ENCODE measurements at places on chromosomes 5 and 9.

- peak; percentile 27 for DNase-seq
These were observed 27.1 kb downstream of the ERAP1 start for GRCh38 chr5:96780626-96781025.

DNA sequence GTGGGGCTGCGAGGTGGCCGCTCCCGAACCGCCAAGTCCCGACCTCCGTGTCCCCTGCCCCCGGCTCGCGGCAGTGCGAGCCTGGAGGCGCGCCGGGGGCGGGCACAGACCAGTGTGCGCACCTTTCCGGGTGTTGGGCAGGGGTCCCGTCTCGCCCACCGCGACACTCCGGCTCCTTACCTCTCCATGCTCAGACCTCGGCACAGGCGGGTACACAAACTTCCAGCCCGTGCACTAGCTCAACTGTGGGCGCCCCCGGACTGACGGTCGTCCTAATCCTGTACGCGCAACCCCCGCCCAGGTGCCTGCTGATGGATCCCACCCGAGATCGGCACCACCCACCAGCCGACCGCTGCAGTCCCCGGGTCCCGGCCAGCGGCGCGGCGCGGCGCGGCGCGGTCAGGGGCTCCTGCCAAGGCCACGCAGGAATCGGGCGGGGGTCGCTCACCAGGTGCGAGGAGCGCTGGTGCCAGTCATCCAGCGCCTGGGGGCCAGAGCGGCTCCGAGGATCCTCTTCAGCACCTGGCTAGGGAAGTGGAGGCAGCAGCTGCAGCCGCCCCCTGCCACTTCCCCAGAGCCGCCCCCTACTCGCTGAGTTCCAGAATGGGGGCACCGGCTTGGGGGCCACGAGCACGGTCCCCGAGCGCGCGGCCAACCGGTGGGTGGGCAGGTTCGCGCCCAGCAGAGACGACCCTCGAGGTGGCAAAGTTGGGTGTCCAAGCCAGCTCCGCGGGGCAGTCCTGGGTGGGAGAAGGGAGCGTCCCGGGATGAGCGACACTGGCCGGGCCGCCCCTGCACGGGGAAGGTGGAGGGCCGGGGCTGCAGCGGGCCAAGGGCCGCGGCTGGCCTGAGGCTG lies 511 bp downstream of the SEMA5A start:
- no peak for DNase-seq

GRCh38 chr5:100418231-100418630 lies 116.9 kb upstream of the FAM174A start:
- no peak for DNase-seq

- no peak for DNase-seq
These were observed 151.8 kb upstream of the ADRA1B start for GRCh38 chr5:159764283-159765134.

DNA sequence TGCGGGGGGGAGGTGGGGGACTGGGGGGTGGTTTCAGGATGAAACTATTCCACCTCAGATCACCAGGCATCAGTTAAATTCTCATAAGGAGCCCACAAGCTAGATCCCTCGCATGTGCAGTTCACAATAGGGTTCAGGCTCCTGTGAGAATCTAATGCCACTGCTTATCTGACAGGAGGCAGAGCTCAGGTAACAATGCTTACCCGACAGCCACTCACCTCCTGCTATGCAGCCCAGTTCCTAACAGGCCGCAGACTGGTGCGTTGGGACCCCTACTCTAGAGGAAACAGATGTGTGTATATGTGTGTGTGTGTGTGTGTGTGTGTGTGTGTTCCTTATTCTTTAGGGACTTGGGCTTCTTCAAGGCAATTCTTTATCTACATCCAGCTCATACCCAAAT lies 352.3 kb upstream of the CCNH start:
- DNase-seq: no peak

- peak; percentile 27 for DNase-seq
These were observed 18.3 kb upstream of the NEK6 start for GRCh38 chr9:124239249-124240073.

GRCh38 chr5:10198021-10198420 lies 51.7 kb downstream of the ATPSCKMT start:
- no peak for DNase-seq

GRCh38 chr5:136031711-136032110 lies 2.9 kb downstream of the TGFBI start:
- DNase-seq: no peak

- no peak for DNase-seq
These were observed 530.3 kb upstream of the ACO1 start for GRCh38 chr9:31854187-31854586.

DNA sequence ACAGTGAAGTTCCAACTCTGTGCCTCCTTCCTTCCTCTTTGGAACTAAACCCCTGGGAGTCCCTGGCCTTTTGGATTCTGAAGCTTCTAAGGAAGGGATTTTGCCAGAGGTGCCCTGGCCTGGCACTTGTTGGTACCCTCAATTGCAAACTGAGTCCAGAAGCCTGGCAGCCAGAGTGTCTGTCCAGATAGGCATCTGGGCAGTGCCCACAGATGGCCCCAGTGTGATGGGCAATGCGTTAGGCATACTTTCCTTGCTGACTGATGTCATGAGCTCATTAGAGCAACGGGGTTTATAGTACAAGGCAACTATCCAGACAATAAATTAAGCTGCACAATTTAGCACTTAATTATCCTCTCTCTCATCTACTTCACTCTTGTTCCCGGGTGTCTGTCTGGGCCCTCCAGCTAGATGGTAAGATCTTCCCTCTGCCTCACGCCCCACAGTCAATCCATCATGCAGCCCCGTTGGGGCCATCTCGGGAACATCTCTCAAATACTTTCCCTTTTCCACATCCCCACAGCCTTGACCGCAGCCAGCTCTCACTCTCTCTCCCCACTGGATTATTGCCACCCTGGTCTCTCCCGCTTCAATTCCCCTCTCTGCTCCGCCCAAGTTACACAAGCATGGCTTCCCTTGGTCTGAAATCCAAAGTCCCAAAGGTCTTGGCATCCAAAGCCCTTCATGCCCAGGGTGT lies 157.5 kb upstream of the SMIM23 start:
- DNase-seq: no peak

DNA sequence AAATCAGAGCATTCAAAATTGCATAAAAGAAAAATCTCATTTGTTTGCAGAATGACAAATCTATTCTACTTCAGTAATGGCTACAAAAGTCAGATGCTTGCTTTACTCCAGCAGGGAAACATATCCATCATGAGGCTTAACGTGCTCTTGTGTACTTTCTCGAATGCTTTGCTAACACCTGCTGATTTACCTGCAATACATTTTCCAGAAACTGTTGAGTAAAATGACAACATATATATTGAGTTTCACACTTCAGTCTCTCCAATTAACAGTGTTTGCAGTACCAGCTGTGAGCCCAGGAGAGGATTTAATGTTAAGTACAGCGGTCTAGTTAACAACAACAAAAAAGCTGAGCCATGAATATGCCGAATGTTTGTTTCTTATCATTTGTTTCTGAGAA lies 391.5 kb upstream of the SMC2 start:
- peak; percentile 97 for DNase-seq

GRCh38 chr9:125475385-125475784 lies 213.8 kb downstream of the GAPVD1 start:
- DNase-seq: no peak

DNA sequence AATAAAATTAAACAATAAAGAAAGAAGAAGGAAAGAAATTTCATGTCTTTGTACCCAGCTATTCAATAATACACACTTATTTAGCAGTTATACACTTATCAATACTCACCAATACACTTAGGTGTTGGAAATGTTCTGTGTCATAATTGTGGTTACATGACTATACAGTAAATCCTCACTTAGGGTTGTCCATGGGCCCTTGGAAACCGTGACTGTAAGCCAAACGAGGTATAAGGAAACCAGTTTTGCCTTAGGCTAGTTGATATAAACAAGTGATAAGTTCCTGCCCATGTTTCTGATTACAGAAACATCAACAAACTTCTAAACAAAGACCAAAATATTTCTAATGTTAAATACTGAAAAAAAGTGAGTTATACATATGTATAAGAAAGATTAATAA lies 10.0 kb upstream of the SLCO4C1 start:
- no peak for DNase-seq

DNA sequence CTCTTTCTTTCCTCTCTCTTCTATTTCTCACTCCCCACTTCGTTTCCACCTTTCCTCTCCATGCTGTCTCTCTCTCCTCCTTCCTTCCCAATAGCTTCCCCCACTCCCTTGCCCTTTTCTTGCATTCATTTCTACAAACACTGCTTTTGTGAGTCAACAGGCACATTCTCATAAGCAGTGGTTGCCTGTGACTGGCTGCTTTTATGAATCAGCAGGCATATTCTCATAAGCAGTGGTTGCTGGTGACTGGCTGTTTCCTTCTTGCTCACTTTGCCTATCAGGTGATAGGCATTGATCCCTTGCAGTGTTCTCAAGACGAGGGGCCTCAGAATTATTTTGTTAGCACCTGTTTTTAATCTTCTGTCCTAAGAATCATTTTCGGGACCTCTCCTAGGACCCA lies 116.1 kb upstream of the ACTBL2 start:
- DNase-seq: no peak

DNA sequence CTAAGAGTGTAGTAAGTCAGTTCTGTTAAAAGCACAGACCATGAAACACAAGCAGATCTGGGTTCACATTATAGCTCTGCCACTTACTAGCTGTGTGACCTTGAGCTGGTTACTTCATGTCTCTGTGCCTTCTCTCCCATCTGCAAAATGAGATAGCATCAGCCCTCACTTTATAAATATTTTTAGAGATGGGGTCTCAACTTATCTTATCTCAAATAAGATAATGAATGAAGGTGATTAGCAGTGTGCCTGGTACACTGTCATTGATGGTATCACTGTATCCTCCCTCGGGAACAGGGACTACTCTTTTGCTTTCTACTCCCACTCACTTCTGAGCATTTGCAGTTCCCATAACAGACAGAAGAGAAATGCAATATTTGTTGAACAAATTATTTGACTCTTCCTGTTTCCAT lies 52.4 kb downstream of the GALNT10 start:
- DNase-seq: no peak
